Endothelial cell (in vitro differentiated cells): ENCODE measurements at places on chromosomes 12 and 14. TPM values are rescaled to one million over a fixed set of nuclear protein-coding genes. Genes with fewer than 3 reads are reported as not detected.
A peak's percentile ranks its signal among the peaks of the same experiment; 100 is the strongest.

- H3K4me3 ChIP-seq, result no peak overlapping the region
- no peak for DNase-seq
- no peaks in the 10 kb centered on the region for H3K27me3 ChIP-seq
- peak overlapping the region; percentile 33 for H3K27ac ChIP-seq
- peaks cover 51% of the 10 kb centered on the region for H3K4me1 ChIP-seq
These were observed 158.7 kb upstream of the LRIG3 start for GRCh38 chr12:59079002-59079401.

DNA sequence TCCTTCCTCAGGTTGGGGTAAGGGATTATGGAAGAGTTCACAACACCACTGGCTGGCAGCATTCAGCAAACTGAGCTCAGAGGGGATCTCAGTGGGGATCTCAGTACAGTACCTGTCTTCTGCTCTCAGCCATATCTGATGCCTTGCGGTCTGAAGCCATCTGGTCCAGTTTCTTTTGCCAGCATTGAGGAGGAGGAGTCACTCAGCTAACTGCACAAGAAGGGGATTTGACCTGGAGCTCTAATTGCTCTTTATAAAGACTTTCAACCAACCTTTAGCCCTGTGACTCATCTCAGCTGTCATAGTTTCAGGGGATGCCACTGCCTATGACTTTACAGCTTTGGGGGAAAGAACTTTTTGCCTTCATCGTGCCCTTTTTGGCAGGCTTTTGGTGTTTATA is 44.9 kb downstream of the JKAMP start:
- no peaks in the 10 kb centered on the region for H3K27me3 ChIP-seq
- H3K36me3 ChIP-seq, result no peaks in the 10 kb centered on the region
- no peaks in the 10 kb centered on the region for H3K4me1 ChIP-seq
- no peak overlapping the region for H3K27ac ChIP-seq

GRCh38 chr12:26106347-26106746 is 18.5 kb downstream of the BHLHE41 start:
- peaks cover 9% of the 10 kb centered on the region for H3K4me1 ChIP-seq
- no peaks in the 10 kb centered on the region for H3K27me3 ChIP-seq
- H3K27ac ChIP-seq, result no peak overlapping the region
- no peak for DNase-seq

DNA sequence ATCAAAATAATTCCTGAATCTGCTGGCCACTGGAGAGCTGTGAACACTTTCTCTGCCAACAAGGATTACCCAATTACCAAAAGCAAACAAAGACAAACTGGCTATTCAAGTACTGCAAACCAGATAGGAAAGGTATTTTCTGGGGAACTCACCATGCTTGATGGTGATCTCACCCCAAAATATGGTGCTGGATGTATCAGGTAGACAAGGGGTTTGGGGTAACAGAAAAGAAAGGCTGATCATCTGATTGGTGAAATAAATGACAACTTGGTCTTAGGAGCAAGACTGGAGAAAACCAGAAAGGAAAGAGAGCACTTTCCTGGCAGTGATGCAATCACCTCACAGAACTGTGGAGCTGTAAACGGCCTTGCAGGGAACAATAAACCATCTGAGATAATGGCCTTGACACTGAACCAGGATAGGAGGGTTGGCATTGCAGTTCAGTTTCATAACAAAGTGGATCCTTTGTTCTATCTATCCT is 31.0 kb upstream of the NPFF start:
- no peaks in the 10 kb centered on the region for H3K27me3 ChIP-seq
- H3K36me3 ChIP-seq, result peaks cover 32% of the 10 kb centered on the region
- H3K27ac ChIP-seq, result no peak overlapping the region
- DNase-seq, result no peak
- H3K4me3 ChIP-seq, result peak overlapping the region; percentile 6

DNA sequence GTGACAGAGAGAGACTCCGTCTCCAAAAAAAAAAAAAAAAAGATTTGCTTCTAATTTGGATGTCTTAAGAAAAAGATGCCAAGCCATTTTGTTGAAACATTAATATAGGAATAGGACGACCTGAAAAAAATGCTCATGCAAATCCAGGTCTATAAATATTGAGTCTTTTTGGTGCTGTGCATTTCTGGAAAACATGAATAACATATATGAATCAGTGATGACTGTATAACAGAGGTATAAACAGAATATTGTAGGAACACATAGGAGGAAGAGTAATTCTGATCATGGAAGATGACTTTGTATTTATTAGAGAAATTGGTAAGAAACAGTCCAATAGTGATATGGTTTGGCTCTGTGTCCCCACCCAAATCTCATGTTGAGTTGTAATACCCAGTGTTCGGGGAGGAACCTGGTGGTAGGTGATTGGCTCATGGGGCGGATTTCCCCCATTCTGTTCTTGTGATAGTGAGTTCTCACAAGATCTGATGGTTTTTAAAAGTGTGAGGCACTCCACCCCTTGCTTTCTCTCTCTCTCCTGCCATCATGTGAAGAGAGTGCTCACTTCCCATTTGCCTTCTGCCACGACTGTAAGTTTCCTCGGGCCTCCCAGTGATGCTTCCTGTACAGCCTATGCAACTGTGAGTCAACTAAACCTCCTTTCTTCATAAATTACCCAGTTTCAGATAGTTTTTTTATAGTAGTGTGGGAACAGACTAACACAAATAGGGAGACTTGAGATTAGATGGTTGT is 3.0 kb upstream of the SRSF5 start:
- peaks cover 16% of the 10 kb centered on the region for H3K4me1 ChIP-seq
- peaks cover 19% of the 10 kb centered on the region for H3K27me3 ChIP-seq
- H3K4me3 ChIP-seq, result peak overlapping the region; percentile 20
- DNase-seq, result no peak

DNA sequence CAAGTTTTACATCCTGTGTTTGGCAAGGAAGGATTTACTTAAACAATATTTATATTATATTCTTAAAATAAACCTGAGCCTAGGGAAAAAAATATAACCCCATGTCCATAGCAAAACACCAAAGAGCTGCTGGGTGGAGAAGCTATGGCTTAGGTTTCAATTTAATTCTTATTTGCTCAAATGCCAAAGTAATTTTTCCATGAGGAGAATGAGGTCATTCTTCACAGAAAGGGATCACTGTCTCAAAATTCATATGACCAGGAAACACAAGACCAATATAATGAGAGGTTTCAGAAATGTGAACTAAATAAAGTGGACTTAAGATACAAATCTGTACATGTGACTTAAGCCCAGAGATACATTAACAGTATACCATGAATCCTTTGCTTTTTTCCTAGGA is 195.0 kb downstream of the PHLDA1 start:
- H3K36me3 ChIP-seq, result no peaks in the 10 kb centered on the region
- no peak overlapping the region for H3K27ac ChIP-seq
- DNase-seq, result no peak
- peaks cover 12% of the 10 kb centered on the region for H3K4me1 ChIP-seq

GRCh38 chr14:100131181-100131580 is 28.3 kb downstream of the DEGS2 start:
- H3K36me3 ChIP-seq, result peaks cover 27% of the 10 kb centered on the region
- no peak overlapping the region for H3K27ac ChIP-seq
- peaks cover 11% of the 10 kb centered on the region for H3K4me1 ChIP-seq
- DNase-seq, result no peak
- H3K4me3 ChIP-seq, result peak overlapping the region; percentile 79

GRCh38 chr14:30883508-30884294 is 9.3 kb downstream of the COCH start:
- no peaks in the 10 kb centered on the region for H3K27me3 ChIP-seq
- no peak overlapping the region for H3K27ac ChIP-seq
- H3K4me1 ChIP-seq, result peaks cover 4% of the 10 kb centered on the region
- H3K4me3 ChIP-seq, result no peak overlapping the region
- no peaks in the 10 kb centered on the region for H3K36me3 ChIP-seq

GRCh38 chr12:121927813-121928212 is 9.4 kb downstream of the CFAP251 start:
- DNase-seq, result no peak
- H3K36me3 ChIP-seq, result no peaks in the 10 kb centered on the region
- no peak overlapping the region for H3K4me3 ChIP-seq
- H3K27me3 ChIP-seq, result no peaks in the 10 kb centered on the region
- peaks cover 30% of the 10 kb centered on the region for H3K4me1 ChIP-seq
- H3K27ac ChIP-seq, result no peak overlapping the region

DNA sequence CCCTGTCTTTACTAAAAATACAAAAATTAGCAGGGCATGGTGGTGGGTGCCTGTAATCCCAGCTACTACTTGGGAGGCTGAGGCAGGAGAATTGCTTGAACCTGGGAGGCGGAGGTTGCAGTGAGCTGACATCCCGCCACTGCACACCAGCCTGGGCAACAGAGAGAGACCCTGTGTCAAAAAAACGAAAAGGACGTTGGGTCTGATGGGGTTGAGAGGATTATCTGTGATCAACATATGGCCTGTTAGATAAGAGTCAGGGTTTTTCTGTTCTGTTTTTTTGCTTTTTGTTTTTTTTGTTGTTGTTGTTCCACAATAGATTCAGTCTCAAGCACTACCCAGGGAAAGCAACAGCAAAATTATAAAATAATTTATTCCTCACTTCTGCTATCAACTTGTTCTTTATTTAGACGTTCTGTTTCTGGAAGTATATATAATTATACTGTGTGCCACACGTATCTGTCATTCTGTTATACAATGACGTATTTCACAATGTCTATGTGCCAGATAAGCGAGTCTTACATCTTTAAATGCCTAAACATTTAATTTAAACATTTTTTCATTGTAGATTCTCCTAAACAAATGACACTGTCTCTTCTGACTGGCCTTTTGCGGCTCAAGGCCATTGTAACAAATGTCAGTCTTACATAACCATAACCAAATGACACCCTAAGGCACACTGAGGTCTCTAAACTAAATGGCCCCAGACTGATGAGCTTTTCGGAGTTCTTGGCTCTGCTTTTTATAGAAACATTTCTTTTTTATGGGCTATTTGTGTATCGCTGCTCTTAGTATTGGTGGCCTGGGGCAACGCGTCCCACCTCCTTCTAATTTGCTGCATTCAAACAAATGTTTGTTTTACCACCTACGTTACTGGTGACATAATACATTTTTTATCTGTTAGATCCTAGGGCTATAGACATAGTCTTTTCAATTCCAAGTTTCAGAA is 7.2 kb upstream of the P2RX4 start:
- H3K4me1 ChIP-seq, result peaks cover 5% of the 10 kb centered on the region
- H3K27ac ChIP-seq, result no peak overlapping the region
- no peaks in the 10 kb centered on the region for H3K27me3 ChIP-seq

- no peak for DNase-seq
- no peaks in the 10 kb centered on the region for H3K4me1 ChIP-seq
- no peak overlapping the region for H3K27ac ChIP-seq
- H3K36me3 ChIP-seq, result no peaks in the 10 kb centered on the region
- H3K4me3 ChIP-seq, result no peak overlapping the region
These were observed 298.5 kb downstream of the NPAS3 start for GRCh38 chr14:33237115-33237740.

DNA sequence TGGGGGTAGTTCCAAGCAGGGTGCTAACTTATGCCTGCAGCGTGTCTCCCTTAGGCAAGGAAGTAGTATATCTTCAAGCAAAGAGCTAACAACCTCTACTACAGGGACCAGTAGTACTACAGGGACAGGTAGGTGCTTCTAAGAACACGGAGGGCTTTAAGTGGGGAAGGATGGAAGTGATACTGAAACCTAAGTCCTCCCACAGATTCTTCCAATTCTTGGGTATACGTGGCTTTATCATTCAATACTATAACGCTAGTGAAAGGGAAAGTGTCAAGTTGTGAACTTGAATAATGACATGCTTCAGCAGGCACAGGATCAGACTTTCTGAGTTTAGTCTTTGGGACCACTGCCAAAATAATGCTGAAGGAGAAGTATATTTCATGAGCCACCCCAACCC is 241.7 kb downstream of the CEP128 start:
- H3K27me3 ChIP-seq, result no peaks in the 10 kb centered on the region
- peaks cover 6% of the 10 kb centered on the region for H3K4me1 ChIP-seq
- no peak overlapping the region for H3K4me3 ChIP-seq
- H3K36me3 ChIP-seq, result no peaks in the 10 kb centered on the region
- no peak for DNase-seq
- H3K27ac ChIP-seq, result no peak overlapping the region

GRCh38 chr12:1605129-1606020 is 11.0 kb upstream of the FBXL14 start:
- peak overlapping the region; percentile 90 for H3K4me3 ChIP-seq
- H3K27ac ChIP-seq, result no peak overlapping the region
- H3K4me1 ChIP-seq, result peaks cover 12% of the 10 kb centered on the region
- H3K36me3 ChIP-seq, result no peaks in the 10 kb centered on the region

GRCh38 chr14:105076805-105077648 is 11.8 kb upstream of the GPR132 start:
- peaks cover 11% of the 10 kb centered on the region for H3K27me3 ChIP-seq
- H3K4me3 ChIP-seq, result peak overlapping the region; percentile 42
- peaks cover 7% of the 10 kb centered on the region for H3K36me3 ChIP-seq
- no peak overlapping the region for H3K27ac ChIP-seq
- H3K4me1 ChIP-seq, result no peaks in the 10 kb centered on the region

GRCh38 chr14:43336351-43336750 is 1170.7 kb downstream of the FSCB start:
- H3K36me3 ChIP-seq, result no peaks in the 10 kb centered on the region
- no peaks in the 10 kb centered on the region for H3K27me3 ChIP-seq
- DNase-seq, result no peak
- no peak overlapping the region for H3K4me3 ChIP-seq

DNA sequence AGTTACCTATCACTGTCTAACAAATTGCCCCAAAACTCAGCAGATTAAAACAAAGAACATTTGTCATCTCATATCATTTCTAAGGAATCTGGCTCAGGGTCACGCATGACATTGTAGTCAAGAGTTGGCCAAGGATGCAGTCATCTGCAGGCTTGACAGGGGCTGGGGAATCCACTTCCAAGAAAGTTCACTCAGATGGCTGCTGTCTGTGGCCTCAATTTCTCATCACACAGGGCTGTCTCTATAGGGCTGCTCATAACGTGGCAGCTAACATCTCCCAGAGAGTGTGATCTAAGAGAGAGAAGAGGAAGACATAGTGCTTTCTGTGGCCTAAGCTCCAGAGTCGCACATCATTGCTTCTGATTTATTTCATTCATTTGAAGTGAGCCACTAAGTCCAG is 17.0 kb upstream of the IL22 start:
- peaks cover 1% of the 10 kb centered on the region for H3K27me3 ChIP-seq
- peaks cover 2% of the 10 kb centered on the region for H3K4me1 ChIP-seq
- H3K36me3 ChIP-seq, result no peaks in the 10 kb centered on the region
- DNase-seq, result no peak
- H3K27ac ChIP-seq, result no peak overlapping the region

Gene SLCO1A2
- 2.1 TPM for total RNA-seq

Gene ZNF385A
- 15.6 TPM for total RNA-seq

Gene TAMALIN
- total RNA-seq, result 29.7 TPM

Gene KRR1
- 53.2 TPM for total RNA-seq

Gene LRP1-AS
- 0.46 TPM for total RNA-seq

Gene SRRM4
- total RNA-seq, result 3.6 TPM

Gene SVOP
- 0.15 TPM for total RNA-seq

Gene TAS2R50
- total RNA-seq, result 1.2 TPM

Gene HCAR1
- 0.13 TPM for total RNA-seq

Gene SMAGP
- total RNA-seq, result 167 TPM

Gene KRT4
- not detected for total RNA-seq

Gene SYNE3
- total RNA-seq, result 0.62 TPM
